Activated CD8-positive, alpha-beta memory T cell treated with anti-CD3 and anti-CD28 coated beads, Interleukin-2, amount 50 U/mL, for 48 hours (primary cell): ENCODE measurements at places on chromosomes 12 and 14.

DNA sequence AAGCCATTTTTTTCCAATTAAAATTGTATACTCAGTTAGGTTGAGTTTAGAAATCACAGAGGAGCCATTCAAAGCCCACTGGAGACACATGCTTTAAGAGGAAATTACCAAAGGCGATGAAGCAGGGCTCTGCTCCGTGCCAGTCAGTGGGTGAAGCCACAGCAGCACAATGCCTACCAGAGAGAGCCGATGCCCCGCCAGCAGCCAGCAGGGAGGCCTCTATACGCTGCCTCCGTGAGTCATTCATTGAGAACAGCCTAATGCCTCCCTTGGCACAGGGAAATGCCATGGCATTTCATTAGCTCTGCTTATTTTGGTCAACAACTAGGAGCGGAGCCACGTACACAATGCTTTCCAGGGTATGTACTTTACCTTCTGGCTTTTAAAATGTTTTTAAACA lies 197.8 kb upstream of the FRMD6 start:
- DNase-seq: no peak

DNA sequence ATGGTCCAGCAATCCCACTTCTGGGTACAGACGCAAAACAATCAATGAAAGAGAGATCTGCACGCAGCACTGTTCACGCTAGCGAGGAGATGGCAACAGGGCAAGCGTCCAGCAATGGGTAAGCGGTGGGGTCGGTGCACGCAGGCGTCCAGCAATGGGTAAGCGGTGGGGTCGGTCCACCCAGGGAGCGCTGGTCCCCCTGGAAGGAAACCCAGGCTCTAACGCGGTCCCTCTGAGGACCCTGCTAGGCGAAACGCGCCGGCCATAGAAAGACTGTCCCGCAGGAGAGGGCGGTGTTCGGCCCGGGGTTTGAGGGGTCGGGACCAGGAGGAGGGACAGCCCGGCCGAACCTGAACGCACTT lies 618 bp upstream of the PGAM5 start:
- no peak for DNase-seq

DNA sequence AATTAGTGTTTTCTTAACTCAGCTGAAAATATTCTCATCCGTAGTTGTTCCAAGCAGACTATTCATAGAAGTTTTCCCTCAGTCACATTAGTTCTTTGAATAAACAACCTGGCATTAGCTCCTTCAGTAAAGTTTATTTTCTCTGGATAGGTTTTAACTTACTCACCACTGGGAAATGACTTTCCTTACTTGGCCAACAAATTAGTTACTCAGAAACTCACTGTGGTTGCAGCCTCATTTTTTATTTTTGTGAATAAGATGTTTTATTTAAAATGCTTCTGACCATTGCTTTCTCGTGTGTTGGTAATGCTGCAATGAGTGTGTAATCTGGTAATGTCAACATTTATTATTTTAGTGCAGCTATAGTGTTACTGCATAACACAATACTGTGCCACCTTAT lies 74.9 kb downstream of the NOVA1 start:
- no peak for DNase-seq

DNA sequence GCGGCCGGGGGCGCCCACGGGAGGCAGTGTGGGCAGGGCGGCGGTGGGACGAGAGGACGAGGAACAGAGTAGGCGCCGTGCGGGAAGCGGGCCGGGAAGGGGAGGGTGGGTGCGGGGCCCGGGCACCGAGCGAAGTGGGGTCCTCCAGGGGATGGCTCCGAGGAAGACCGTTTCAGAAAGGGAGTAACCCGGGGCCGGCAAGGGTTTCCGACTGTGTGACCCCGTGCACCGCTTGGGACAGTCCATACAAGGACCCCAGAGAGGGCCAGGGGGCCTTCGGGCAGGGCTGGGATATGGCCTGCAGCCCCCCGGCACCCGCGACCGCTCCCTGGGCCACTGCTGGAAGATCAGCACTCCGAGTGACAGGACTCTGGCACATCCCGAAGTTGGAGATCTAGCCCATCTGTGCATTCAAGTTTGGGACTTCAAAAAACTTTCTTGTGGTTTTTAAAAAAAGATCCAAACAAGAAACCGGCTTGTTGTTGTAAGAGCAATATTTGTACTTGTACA lies 448 bp downstream of the TSPAN9 start:
- peak; percentile 58 for DNase-seq

GRCh38 chr12:103556890-103557627 lies 30.0 kb upstream of the STAB2 start:
- DNase-seq: no peak
